ENCODE measurements at places on chromosomes 5 and 9.
A peak's percentile ranks its signal among the peaks of the same experiment; 100 is the strongest.

- DNase-seq: no peak
Observed at GRCh38 chr9:27483576-27483975, 40.5 kb upstream of the IFNK start.

GRCh38 chr5:142981475-142981874 is 211.3 kb downstream of the ARHGAP26 start:
- DNase-seq: no peak

GRCh38 chr5:59020611-59021285 is 437.9 kb downstream of the RAB3C start:
- peak; percentile 33 for DNase-seq

DNA sequence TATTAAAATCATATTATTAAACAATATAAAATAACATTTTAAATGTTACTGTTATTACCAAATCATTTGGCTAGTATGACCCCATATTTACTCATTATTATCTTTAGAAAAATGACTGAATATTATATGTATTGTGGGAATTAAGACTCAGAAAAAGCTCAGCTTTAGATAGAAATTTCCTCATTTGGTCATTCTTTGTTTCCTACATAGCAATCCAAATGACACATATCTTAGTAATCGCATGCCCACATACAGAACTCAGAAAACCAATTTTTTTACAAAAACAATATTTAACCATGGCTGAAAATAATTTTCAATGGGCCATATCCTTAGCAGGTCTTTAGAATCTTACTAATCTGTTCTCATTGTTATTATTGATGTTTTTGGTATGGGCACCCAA is 53.8 kb upstream of the TSLP start:
- no peak for DNase-seq

GRCh38 chr9:134390947-134391318 is 64.7 kb downstream of the RXRA start:
- no peak for DNase-seq

DNA sequence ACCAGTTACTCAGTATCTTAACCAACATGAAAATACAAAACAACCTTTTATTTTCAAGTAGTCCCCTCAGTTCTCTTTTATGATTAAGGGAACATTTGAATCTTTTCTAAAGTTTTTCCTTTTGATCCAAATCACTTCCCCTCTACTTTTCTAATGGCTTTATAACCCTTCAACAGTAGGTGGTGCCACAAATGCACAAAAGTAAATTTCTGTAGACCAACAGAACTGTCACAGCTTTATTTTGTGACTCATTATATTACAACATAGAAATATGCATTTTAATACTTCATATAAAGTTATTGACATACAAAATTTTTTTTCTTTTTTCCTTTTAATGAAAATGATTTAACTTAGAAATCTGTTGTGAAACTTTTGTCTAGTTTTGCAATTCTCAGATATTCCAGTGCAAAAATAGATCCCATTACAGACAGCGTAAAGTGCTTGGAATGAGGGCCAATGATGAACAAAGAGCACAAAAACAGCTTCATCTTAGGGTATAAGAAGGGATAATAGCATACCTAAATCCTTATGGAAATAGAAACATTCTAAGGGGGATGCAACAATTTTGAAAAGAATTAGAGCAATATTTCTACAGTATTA is 17.0 kb downstream of the NIPSNAP3B start:
- DNase-seq: no peak

- DNase-seq: no peak
Observed at GRCh38 chr5:9473624-9474023, 72.3 kb downstream of the SEMA5A start.

GRCh38 chr5:88879724-88880123 is 3.3 kb downstream of the MEF2C start:
- DNase-seq: no peak

GRCh38 chr5:82004511-82004910 is 32.7 kb downstream of the ATG10 start:
- no peak for DNase-seq

DNA sequence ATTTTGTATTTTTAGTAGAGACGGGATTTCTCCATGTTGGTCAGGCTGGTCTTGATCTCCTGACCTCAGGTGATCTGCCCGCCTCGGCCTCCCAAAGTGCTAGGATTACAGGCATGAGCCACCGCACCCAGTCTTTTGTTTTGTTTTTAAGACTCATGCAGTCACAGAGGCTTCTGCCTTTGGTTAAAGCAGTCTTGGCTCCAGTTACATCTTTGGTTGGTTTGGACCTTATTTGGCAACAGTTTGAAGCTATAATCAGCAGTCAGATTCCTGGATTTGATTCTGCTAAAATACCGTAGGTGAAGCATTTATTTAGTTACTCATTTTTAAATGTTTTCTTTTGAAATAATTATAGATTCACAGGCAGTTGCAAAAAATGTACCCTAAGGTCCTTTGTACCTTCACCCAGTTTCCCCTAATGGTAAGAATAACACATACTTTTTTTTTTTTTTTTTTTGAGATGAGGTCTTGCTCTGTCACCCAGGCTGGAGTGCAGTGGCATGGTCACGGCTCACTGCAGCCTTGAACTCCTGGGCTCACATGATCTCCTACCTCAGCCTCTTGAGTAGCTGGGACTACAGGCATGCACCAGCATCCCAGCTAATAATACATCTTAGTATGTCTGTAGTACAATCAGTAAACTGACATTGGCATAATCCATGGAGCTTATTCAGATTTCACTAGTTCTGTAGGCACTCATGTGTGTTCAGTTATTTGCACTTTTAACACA is 15.7 kb downstream of the USP20 start:
- no peak for DNase-seq

- DNase-seq: no peak
Observed at GRCh38 chr5:119398727-119399466, 43.1 kb downstream of the TNFAIP8 start.

- no peak for DNase-seq
Observed at GRCh38 chr5:158056130-158056825, 197.3 kb upstream of the CLINT1 start.

- no peak for DNase-seq
Observed at GRCh38 chr9:33189331-33189791, 22.2 kb upstream of the B4GALT1 start.

DNA sequence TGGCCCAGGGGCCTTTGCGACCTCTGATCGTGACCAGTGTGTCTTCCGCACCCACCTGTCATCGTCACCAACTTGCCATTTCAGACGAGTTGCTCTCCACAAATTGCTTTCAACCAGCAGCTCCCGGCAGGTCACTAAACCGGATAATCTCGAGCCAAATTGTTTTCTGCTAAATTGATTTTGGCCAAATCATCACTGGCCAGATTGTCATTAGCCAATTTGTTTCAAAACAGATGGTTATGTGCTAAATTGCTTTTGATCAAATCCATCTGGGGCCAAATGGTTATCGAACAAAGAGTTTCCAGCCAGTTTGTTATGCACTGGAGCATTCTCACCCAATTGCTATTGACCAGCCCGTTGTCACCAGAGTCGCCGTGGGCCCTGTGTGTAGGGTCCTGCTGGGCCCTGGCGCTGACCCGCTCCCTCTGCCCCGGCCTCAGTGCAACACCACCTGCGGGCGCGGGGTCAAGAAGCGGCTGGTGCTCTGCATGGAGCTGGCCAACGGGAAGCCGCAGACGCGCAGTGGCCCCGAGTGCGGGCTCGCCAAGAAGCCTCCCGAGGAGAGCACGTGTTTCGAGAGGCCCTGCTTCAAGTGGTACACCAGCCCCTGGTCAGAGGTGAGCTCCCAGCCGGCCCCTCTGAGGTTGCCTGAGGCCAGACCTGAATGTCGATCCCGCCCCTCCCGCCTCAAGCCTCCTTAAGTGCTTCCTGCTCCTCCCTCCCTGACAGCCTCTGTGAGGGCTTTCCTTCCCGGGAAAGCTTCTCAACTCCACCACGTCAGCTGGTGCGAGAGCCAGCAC is 35.6 kb downstream of the ADAMTSL2 start:
- DNase-seq: no peak

- DNase-seq: no peak
Observed at GRCh38 chr9:134370213-134370492, 43.9 kb downstream of the RXRA start.

DNA sequence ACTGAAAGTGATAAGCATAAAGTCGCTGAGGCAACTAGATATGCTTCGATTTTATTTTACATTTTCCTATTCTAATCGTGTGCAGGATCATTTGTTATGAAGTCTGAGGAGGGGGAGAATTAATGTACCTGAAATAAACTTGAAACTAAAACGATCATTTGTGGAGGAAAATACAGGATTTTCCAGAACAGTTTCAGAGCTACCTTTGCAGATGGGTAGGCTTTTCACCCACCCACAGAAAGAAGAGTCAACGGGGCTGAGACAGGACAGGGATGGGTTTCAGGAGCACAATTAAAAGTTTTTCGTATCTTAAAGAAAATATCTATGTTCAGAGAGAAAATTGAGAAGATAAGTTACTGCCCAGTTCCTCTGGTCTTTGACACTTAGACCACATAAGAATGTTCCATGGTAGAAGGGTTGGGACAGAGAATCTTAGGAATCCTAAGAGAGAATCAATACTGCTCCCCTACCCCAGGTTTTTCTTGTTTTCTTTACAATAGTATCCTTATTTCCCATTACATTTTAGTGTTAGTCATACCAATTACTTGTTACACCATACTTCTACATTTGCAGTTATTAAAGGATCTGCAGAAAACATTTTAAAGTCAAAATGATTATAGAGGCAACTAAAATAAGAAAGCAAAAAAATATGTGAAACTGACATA is 211.4 kb downstream of the DEPDC1B start:
- no peak for DNase-seq

DNA sequence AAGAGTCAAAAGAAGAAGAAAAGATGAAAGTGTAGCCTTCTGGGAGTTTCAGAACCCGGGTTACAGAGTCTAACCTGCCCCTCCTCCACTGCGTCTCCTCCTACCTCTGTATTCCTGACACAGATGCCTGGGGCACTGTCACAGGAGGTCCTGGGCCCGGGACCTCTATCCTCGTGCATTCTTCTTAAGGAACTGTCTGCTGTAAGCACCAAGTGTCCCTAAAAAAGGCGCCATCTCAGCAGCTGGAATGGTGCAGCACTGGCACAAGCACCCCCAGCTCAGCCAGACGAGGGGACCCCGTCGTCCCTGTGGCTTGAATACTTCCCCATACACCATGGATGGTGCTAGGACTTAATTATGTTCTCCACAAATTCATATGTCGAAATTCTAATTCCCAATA is 35.8 kb upstream of the MVB12B start:
- DNase-seq: no peak

DNA sequence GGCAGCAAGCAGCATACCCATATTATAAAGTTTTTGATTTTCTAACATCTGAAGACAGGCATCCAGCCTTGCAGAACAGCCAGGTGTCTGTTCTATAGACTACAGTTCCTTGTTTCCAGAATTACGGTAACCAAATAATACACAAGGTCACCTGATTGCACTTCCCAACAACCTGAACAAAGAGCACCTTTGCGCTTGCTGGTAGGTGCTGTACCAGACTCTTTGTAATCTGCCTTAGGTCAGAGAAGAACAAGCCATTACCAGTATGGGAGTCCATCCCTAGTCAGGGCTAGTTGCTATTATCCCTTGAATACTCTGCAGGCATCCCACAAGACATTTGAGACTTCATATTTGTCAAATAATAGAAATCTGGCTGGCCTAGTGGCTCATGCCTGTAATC is 256.2 kb downstream of the ARRDC3 start:
- no peak for DNase-seq

DNA sequence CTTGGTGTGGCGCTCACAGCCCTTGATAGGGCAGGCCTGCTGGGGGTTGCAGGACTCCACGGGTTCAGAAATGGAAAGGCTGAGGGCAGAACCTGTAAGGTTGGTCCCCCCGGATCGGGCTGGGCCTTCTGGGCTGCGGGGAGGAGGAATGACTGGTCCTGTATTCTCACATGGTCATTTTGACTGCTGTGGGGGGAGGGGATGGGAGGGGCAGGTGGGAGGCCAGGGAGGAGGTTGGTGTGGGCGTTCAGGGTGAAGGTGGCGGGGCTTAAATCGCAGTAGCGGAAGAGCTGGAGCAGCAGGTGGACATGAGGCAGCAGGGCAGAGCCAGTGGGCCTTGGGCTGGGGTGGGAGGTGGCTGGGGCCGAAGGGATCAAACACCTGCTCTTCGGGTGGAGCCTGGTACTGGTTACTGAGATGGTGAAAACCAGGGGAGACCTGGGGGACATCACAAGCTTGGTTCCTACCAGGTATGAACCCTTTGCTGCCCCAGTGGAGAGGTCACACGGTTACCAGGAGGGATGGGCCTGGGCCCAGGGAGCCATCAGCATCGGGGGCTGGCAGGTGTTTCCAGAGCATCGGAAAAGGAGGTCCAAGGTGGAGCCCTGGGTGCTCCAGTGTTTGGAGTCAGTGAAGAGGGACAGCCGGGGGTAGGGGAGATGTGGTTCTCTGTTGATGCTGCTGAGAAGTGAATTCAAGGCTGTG is 1.8 kb downstream of the MRPS2 start:
- no peak for DNase-seq

GRCh38 chr5:122390694-122391093 is 78.7 kb downstream of the SNCAIP start:
- no peak for DNase-seq

DNA sequence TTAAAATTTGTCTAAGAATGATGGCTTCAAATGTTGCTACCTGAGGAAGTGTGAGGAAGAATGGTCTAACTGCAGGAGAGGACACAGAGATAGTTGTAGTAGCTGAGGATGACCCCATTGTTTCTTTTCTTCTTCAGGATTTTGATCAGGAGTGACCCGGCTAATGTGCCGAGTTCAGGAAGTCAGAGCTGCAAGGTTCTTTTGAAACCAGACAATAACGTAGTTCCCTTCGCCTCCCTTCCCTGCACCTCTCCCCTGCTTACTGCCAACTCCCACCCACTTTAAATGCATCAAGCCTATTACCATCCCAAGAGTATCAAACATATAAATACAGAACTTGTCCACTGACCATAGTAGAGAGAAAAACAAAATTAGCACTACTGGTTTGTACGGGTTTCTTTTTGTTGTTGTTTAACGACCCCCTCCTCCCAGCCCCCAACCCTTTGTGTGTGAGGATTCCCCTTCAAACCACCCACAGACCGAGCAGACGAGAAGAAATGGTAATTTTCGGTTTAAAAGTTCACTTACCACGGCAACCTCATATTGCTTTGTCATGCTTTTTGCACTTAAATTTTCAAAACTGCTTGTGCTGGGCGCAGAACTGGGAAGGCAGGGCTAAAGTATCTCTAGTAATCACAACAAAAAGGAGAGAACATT is 23.5 kb upstream of the ELAVL2 start:
- no peak for DNase-seq

- no peak for DNase-seq
Observed at GRCh38 chr5:91144491-91145332, 238.4 kb downstream of the ARRDC3 start.

- no peak for DNase-seq
Observed at GRCh38 chr5:98631311-98632054, 142.0 kb upstream of the RGMB start.

GRCh38 chr9:83538172-83538889 is at the start of gene FRMD3:
Gene FRMD3 (minus strand): TSS chr9:83538401. CDS start chr9:83538231, 170 bp downstream.
- DNase-seq: no peak

DNA sequence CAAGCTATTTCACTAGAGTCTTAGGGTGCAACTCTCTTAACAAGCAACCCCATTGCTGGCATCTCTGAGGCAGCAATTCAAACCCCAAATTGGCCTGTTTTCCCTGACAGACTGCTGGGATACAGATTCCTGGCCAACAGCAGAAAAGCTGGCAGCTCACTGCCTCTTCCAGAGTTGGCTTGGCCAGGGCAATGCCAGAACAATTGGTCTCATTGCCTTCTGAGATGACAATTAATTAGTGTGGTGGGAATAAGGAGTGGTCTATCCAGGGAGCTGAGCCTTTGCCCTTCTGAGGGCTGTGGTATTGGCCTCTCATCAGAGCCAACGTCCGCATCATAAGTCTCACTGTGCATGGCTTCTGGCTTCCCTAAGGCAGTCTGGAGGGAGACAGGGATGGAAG is 183.2 kb downstream of the GNAQ start:
- no peak for DNase-seq

- DNase-seq: no peak
Observed at GRCh38 chr9:15156241-15156640, 150.8 kb downstream of the TTC39B start.
